G401 (cell line): ENCODE measurements at places on chromosomes 5 and 9. TPM values are rescaled to one million over a fixed set of nuclear protein-coding genes. Genes with fewer than 3 reads are reported as not detected.

The SELENOP gene
- total RNA-seq, result 0.20 TPM in 1 of 2 replicates, not detected in the other

The SPATA31E1 gene
- total RNA-seq, result not detected in 2 replicates

The ACSL6 gene
- total RNA-seq, result 7.3 TPM in 1 of 2 replicates, not detected in the other

The ADRA1B gene
- 41.4 and 46.5 TPM in 2 replicates for total RNA-seq

The TXNDC8 gene
- total RNA-seq, result not detected in 2 replicates

The STOM gene
- 32.2 and 41.0 TPM in 2 replicates for total RNA-seq

The PAEP gene
- total RNA-seq, result not detected in 2 replicates

The GNPDA1 gene
- total RNA-seq, result 196 and 216 TPM in 2 replicates

The SPATA24 gene
- total RNA-seq, result 10.6 and 24.7 TPM in 2 replicates

- DNase-seq, result no peak
Observed at GRCh38 chr9:110602281-110602680, 22.7 kb upstream of the SVEP1 start.

- no peak for DNase-seq
Observed at GRCh38 chr9:16029796-16030363, 477.0 kb downstream of the CCDC171 start.

GRCh38 chr5:17314907-17315471 lies 97.6 kb downstream of the BASP1 start:
- no peak for DNase-seq

GRCh38 chr5:10457682-10458574 lies 16.2 kb downstream of the ROPN1L start:
- DNase-seq, result no peak

DNA sequence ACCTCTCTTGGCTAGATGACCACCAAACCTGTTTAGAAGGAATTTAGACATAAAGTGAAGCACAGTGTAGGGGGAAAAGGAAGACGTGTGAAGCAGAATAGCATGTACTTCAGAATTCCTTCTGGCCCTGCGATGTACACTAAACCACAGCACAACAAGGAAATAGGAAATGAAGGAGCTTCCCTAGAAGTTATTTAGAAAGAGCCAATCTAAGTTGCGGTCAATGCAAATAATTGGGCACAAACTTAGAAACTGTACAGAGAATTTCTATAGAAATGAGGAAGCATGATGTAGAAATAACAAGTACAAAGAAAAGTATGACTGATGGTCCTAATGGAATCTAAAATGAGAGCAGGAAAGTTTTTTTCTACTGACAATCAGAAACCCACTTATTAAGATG lies 41.5 kb downstream of the ANKRD55 start:
- DNase-seq, result no peak

DNA sequence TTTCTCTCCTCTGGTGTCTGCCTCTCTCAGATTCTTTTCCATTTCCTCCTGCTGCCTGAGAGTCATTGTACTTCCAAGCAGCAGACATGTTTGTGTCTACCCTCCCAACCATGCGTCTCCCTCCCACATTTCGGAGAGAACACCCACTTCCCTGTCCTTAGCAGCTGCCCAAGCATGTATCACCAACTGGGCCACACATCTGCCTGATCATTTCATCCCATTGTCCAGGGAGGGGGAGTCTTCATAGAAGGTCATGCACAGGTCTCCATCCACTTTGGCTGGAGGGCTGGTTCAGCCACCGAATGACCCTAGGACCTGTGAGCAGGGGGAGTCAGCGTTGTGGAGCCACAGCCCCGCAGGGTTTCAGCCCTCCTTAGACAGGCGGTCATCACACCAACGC lies 75.4 kb downstream of the MAP1B start:
- no peak for DNase-seq
